ENCODE measurements at places on chromosomes 2 and 18. TPM values are rescaled to one million over a fixed set of nuclear protein-coding genes. Genes with fewer than 3 reads are reported as not detected.

Gene CACNB4
- total RNA-seq = 0.46 TPM

Gene TACR1
- 0.11 TPM for total RNA-seq

Gene UGT1A9
- total RNA-seq = not detected

Gene GDF7
- total RNA-seq = 0.38 TPM

Gene PASK
- 3.2 TPM for total RNA-seq

Gene B3GNT7
- 7.7 TPM for total RNA-seq

Gene NFE2L2
- total RNA-seq = 45.8 TPM

Gene MC2R
- total RNA-seq = not detected

Gene CCDC102B
- 4.4 TPM for total RNA-seq

Gene PDE1A
- 11.4 TPM for total RNA-seq

Gene AQP12A
- total RNA-seq = not detected

Gene LIMS1
- total RNA-seq = 75.7 TPM

Gene ME2
- total RNA-seq = 92.6 TPM

Gene SGPP2
- total RNA-seq = 15.3 TPM

Gene UPP2
- not detected for total RNA-seq

Gene LRPPRC
- 90.3 TPM for total RNA-seq

Gene C2orf66
- not detected for total RNA-seq

Gene SGO2
- total RNA-seq = 1.3 TPM

Gene CYS1
- 3.6 TPM for total RNA-seq

Gene CFAP65
- not detected for total RNA-seq

Gene COL5A2
- 6.8 TPM for total RNA-seq

Gene GREB1L
- 8.0 TPM for total RNA-seq

Gene ATP6V1B1
- 0.43 TPM for total RNA-seq

Gene TTN
- total RNA-seq = 3,113 TPM
